ENCODE measurements at places on chromosomes 7 and 10. TPM values are rescaled to one million over a fixed set of nuclear protein-coding genes. Genes with fewer than 3 reads are reported as not detected.

- no peak for DNase-seq
Measured at GRCh38 chr7:108430664-108431063, 25.6 kb downstream of the NRCAM start.

TBC1D12 gene
- total RNA-seq: 7.4 TPM

- no peak for DNase-seq
Measured at GRCh38 chr7:100141555-100141949, 7.2 kb upstream of the LAMTOR4 start.

DNA sequence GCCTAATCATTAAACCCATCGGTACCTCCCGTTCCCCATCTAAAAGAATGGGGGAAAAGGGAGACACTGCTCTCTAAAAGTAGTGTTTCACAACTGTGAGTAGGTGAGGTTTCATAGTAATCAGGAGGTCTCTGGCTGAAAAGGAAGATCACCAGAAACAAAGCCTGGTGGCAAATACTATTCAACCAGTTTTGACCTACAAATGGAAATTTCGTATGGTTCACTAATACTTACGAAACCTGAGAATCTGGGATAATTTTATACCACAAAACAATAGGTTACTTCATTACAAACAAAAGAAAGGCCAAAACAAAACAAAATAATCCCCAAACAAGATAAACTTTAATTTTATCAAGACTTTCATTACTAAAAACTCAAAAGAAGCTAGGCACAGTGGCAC lies 28.4 kb upstream of the ANLN start:
- DNase-seq: no peak

- DNase-seq: no peak
Measured at GRCh38 chr7:31563951-31564350, 50.1 kb downstream of the ITPRID1 start.

PLPP4 gene
- total RNA-seq: 10.3 TPM

GRCh38 chr10:83988435-83988834 lies 150.9 kb upstream of the GHITM start:
- DNase-seq: no peak

DNA sequence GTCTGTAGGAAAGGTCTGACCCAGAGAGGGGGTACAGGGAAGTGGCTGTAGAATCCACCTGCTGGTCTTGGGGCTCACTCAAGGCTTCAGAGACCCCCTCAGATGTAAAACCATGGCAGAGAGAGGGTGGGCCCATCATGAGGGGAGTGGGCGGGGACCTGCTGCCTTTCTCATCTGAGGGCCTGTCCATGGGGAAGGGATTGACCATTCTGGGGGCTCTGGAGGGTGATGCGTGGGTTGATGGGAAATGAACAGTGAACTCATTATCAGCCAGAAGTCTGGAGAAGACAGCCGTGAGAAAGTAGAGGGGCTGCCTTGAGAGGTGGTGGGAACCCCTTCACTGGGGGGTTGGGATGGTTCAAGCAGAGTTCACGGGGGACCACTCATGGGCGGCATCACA lies 66.8 kb downstream of the MINDY4 start:
- no peak for DNase-seq

ITPRID1 gene
- 0.17 TPM for total RNA-seq

C1GALT1 gene
- 51.2 TPM for total RNA-seq
